T-helper 9 cell (primary cell): ENCODE measurements at places on chromosomes 3 and 15.

DNA sequence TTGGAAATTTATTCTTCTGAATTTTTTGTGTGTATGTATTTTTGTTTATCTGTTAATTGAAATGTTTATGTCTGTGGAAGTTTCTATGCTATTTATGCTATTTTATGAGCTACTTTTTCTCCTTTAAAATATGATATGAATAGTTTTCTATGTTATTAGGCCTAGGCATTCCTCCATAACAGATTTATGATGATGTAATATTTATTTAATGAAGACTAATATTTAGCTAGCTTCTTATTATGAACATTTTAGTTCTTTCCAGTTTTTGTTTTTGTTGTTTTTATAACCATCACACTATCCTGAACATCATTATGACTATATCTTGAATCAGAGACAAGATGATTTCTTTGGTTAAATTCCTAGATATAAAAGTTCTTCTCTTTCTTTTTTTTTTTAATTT is 70.7 kb downstream of the P2RY1 start:
- no peak for DNase-seq

- DNase-seq: no peak
Measured at GRCh38 chr3:130702985-130703384, 43.6 kb downstream of the PIK3R4 start.

- DNase-seq: no peak
Measured at GRCh38 chr3:43347774-43348173, 61.4 kb downstream of the SNRK start.

DNA sequence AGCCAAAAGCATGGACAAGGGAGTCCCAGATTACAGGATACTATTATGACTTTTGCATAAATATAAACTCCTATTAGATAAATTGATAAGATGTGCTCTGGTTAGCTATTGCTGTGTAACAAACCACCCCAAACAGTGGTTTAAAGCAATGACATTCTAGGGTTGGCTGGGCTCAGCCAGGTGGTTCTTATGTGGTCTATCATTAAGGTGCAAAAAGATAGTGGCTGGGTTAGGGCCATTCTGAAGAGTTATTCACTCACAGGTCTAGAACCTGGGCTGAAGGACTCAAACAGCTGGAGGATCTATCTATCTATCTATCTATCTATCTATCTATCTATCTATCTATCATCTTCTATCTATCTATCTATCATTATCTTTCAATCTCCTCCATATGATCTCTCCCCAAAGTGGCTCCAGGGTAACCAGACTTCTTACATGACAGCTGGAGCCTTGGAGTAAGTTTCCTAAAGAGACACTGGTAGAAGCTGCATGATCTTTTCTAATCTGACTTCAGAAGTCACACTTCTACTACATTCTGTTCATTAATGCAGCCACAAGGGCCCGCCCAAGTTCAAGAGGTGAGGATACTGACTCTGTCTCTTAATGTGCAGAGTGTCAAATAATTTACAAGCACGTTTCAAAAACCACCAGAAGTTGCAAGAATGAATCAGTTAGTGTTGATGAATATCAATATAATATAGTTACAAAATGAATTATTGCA is 74.9 kb upstream of the XCR1 start:
- DNase-seq: no peak

DNA sequence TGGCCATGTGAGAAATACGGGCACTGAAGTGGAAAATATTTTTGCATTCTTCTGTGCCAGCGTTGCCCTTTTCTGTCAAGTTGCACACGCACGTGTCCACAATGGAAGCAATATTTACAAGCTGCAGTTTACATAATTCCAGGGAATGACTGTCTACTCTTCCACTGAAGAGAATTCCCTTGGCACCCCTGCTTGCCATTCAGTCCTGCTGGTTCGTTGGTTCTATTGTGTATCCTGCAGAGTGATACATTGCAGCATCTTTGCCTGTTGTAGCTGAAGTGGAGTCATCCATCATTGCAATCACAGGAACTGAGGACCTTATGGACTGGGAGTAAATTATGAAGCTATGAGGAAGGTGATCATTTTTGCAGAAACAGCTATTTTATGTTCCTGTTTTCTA is 759.4 kb downstream of the ROBO2 start:
- DNase-seq: no peak

DNA sequence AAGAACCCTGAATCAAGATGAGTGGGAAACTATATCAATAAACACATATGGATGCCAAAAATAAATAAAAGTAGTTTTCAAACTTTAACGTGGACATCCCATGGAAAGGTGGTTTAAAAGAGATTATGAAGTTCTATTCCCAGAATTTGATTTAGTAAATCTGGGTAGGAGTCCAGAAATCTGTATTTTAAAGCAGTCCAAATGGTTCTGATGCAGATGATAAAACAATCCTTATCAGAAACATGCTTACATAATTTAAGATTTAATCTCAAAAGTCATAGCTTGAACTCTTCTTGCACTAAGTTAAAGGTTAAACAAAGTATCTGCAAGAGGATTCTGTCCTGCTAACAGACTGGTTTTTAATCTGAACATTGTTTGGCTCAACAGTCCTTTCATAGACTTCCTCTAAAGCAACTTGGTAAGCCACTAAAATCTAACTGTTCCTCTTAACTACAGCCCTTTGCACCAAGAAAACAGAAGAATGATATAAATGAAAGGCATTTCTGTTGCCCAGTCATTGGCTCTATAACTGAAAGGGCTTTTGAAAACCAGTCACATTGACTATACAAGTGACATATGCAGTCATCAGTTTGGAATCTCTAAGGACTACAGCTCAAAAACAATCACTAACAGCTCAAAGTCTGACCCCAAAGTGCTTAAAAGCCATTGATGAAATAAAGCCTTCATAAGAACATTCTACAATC is 23.4 kb upstream of the MAP4 start:
- no peak for DNase-seq

DNA sequence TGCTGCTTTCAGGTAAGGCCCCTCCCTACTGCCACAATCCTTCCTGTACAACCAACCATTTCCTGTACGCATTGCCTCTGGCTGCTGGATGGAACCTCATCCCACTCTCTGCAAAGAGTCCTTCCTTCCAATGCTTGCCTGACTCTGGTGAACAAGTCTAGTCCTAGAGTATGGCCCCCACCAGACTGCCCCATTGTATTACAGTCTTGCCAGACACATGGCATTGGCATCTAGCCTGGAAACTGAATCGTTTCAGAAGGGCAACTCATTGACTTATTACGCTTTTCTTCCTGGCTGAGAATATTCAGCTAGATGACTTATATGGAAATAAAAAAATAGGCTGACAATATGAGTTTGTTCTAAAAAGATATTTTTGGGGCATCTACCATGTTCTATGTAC is 170.3 kb downstream of the SUCLG2 start:
- no peak for DNase-seq

DNA sequence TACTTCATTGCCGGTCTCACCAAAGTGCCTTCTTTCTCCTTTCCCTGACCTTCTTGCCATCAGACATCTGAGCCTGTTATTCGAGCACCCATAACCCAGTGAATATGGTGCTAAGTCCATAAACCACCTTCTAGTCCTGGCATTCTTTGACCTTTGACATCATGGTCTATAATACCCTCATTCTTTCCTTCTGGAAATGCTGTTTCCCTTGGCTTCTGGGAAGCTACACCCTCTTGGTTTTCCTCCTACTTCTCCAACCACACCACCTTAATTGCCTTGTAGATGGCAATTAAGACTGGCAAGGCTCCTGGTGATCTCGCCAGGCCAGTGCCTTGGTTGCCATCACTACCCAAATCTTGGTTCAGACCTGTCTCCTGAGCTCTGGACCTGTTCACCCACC is 56.1 kb upstream of the TRAK1 start:
- DNase-seq: no peak

- DNase-seq: no peak
Measured at GRCh38 chr15:98085003-98085639, 124.6 kb downstream of the ARRDC4 start.

GRCh38 chr15:81165535-81165934 is 31.1 kb upstream of the IL16 start:
- DNase-seq: no peak

- DNase-seq: no peak
Measured at GRCh38 chr3:171838218-171838720, 4.9 kb upstream of the TMEM212 start.

DNA sequence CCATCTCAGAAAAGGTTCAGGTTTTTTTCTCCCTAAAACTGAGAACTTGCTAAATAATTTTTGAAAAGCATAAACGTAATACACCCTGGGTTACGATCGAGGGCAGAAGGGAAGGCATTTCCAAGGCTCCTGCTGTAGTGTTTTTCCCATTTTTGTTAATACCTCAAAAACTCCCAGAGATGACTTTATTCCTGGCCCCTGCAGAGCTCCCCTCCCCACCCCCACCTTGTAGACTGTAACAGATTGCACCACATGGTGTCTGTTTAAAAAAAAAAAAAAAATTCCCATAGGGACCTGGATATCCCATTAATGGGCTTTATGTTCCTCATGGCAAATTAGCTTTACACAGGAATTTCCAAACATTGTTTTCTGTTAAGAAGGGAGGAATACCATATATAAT is 38.2 kb downstream of the FEZF2 start:
- DNase-seq: no peak

DNA sequence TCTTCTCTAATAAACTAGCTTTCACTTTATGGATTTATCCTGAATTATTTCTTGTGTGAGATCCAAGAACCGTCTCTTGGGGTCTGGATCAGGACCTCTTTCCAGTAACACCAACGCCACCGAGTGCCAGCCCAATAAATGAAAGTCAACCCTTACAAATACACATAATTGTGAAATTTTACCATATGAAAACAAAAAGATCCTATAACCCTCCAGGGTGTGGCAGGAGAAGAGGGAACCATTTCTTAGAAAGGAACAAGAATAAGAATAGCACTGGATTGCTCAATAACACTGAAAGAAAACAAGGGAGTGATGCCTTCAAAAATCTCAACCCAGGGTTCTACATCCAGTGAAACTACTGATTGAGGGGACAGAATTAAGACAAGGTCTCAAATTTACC is 51.6 kb upstream of the ACKR4 start:
- no peak for DNase-seq

- no peak for DNase-seq
Measured at GRCh38 chr3:98148751-98149150, 1.5 kb downstream of the OR5H14 start.

DNA sequence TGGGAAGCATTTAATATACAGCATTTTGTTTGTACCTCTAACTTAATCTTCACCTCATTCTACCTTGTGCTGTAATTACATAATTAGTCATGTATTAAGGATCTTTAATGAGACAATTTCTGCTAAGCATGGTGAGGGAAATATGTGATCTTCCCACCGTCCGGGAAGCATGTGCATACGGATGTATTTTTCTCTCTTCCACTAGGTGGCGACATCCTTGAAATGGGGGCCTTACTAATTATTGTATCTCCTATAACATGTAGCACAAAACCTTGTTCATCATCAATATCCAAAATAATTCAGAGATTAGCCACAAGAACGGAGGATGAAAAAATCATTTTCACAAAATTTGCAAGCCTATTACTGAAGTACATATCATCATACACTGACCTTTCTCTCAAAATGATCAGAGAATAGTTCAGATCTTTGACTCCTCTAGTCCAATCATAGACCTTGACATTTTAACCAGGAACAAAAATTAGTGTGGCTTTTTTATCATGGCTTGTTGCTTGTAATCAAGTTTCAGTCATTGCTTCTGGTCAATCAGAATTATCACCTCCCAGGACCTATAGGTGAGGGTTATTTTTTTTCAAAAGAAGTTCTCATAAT is 148.9 kb upstream of the GBE1 start:
- DNase-seq: no peak

- no peak for DNase-seq
Measured at GRCh38 chr3:143769616-143770015, 78.7 kb downstream of the SLC9A9 start.

- no peak for DNase-seq
Measured at GRCh38 chr15:75684648-75685047, 28.0 kb downstream of the CSPG4 start.

DNA sequence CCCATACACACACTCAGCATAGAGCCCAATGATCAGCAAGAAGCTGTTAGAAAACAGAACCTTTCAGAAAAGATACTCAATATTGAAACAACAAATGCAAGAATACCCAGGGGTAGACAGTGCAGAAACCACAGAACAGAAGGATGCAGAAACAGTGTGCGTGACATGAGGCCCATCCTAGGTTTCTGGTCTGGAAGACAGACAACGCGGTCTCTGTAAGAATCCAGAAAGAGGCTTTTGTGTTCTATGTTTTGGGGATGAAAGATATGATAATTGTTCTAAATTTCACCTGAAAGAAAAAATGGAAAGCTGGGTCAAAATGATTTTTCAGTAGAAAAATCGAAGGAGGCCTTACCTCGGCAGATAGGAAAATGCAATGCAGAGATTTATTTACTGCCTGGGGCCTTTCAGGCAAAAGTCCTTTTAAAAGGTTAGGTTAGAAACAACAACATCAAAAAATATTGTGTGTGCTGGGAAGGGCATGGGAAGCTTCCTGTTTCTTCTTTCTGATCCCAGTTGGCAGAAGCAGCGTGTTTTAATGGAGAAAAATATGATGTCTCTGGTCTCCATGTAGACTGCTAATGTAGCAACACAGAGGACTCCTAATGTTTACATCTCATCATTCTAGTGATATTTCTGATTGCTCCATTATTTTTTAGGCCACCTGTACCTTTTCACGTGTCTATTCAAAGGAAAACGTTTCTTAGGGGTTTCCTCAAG is 17.0 kb downstream of the SYNM start:
- no peak for DNase-seq

DNA sequence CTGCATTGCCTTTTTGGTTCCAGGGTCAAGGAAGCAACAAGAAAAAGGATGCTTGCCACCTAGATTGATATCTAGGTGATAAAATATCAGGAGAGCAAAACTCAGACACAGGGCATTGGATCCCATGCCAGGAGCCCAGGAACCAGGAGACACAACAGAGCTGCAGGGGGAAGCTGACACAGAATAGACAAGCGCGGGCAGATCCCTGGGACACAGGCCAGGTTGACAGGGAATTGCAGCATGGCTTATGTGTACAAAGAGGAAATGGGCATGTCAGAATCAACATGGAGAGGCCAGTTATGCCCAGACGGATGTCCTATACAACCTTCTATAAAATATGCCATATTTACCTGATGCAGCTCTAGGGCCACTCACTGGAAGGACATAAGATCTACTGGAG is 84.2 kb downstream of the SEMA6D start:
- no peak for DNase-seq

GRCh38 chr15:58378241-58379085 is 53.3 kb upstream of the LIPC start:
- DNase-seq: no peak

DNA sequence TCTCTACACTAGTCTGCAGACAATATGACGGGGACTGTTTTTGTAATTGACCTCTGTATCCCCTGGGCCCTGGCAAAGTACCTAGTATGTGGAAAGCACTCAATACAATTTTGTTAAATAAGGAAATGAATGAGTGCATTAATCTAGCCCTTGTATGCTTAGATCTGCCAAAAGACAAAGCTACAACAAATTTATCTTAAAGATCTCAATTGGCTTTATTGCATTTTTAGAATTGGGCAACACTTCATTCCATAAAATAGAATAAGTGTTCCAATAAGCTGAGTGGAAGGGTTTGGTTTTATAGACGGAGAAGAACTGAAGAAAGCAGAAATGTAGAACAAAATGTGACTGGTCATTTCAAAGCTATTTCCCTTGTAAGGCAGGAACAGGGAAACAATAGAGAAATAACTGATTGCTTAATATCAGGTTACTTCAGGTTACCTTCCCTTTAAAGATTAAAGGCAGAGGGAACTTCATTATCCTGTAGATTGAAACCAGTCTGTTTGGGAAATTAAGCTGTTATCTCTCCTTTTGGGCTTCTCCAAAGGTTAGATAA is 108.3 kb upstream of the MME start:
- no peak for DNase-seq

GRCh38 chr15:74954515-74954914 is 2.1 kb downstream of the RPP25 start:
- DNase-seq: no peak

- DNase-seq: no peak
Measured at GRCh38 chr3:171967137-171967783, 72.1 kb upstream of the FNDC3B start.
